ENCODE measurements at places on chromosomes 1 and 21.
A peak's percentile ranks its signal among the peaks of the same experiment; 100 is the strongest.

DNA sequence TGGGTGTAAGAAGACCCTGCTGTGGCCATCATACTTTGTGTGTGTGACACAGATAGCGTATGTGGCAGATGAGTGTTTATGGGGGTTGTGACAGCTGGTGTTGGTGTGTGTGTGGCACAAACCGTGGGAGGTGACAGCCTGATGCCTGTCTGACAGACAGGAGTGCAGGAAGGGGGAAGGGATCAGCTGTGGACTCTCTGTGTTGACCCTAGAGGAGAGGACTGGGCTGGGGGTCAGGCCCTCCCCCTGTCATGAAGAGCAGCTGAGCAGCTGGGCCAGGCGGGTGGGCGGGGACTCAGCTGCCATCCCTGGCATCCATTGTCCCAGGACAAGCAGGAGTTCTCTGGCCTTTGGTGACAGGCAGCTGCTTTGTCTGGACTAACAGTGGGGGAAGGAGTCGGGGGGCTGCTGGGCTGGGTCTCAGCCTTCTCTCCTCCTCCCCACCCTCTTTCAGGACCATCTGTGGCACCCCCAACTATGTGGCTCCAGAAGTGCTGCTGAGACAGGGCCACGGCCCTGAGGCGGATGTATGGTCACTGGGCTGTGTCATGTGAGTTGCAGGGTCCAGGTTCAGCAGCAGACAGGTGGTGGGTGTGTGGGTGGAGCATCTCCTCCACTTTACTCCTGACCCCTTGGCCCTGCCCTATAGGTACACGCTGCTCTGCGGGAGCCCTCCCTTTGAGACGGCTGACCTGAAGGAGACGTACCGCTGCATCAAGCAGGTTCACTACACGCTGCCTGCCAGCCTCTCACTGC is 2.3 kb downstream of the PLK3 start:
- DNase-seq: no peak

GRCh38 chr21:25409978-25410377 is 197.3 kb downstream of the MRPL39 start:
- no peak for DNase-seq

GRCh38 chr1:41870076-41870562 is 48.6 kb downstream of the HIVEP3 start:
- DNase-seq: no peak

GRCh38 chr1:156284757-156285156 is 632 bp downstream of the TMEM79 start:
- no peak for DNase-seq

DNA sequence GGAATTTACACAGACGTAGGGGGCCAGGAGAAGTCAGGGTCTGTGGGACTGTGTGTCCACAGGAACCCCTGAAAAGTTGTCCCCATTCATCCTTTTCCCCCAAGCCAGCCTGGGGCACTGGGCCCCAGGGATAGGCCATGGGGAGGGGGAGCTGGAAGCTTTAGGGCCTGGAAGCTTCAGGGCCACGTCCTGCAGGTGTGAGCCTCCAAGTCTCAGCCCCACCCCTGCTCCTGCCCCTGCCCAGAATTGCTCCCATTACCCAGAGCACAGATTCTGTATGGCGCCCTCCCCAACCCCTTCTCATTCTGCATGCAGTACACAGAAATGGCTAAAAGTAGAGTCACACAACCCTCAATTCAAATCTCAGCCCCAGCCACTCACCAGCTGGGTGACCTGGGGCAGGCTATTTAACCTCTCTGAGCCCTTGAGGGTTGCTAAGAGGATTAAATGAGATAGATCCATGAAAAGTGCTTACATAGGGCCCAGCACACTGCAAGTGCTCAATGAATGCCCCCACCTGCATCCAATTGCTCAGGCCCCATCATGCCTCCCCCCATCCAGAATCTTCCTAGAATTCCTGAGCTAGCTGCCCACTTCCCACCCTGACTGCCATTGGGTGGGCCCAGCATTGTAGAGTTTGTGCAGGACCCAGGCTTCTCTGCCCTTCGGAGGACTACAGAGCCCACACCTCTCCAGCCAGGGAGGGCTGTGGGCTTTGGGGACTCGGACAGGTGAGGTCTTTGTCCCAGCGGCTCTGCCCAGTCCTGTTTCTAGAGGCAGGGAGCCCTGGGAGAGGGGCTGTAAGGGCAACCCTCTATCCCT is 6.5 kb downstream of the RAP1GAP start:
- no peak for DNase-seq

DNA sequence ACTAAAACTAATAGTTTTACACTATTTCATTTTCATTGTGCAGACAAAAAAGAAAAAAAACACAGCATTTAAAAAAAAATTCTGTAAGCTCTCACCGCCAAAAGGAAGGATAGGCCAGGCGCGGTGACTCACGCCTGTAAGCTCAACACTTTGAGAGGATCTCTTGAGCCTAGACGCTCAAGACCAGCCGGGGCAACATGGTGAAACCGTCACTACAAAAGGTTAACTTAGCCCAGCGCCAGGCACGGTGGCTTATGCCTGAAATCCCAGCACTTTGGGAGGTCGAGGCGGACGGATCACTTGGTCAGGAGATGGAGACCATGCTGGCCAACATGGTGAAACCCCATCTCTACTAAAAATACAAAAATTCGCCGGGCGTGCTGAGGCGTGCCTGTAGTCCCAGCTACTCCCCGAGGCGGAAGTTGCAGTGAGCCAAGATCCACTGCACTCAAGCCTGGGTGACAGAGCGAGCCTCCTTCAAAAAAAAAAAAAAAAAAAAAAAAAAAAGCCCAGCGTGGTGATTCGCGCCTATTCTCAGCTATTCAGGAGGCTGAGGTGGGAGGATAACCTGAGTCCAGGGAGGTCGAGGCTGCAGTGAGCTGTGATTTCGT is 14.3 kb upstream of the SPEN start:
- DNase-seq: peak; percentile 57

GRCh38 chr1:89939693-89940438 is 55.0 kb upstream of the ZNF326 start:
- DNase-seq: no peak

DNA sequence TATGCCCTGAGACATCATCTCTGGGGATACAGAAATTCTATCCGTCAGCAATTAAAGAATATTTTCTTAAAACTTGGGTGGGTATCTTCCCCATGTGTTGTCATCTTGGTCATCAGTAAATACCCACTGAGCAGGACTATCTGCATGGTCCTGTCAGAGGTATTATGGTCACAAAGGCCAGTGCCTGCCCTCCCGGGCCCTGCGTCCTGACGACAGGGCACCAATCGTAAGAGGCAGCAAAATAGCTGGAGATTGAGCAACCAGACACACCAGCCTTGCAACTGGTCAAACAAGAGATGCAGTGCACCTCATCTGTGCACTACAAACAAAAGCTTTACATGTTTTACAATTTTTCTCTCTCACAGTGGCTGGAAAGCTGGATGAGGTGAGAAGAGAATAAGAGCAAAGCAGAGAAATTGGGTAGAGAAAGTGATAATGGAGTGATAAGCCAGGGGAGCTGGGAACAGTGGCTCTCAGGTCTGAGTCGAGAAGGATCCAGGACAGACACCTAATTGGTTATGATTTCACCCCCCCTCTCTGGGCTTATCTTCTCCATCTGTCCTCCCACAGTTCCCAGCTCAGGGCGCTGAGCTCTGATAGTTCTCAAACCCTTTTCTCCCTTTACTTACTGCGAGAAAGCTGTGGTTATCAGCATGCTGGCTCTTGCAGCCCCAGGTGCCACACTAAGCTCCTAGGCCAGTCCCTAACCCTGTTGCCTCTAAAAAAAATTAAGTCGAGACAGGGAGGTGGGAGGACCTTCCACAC is 8.8 kb upstream of the SRP9 start:
- no peak for DNase-seq

GRCh38 chr1:182888736-182889531 is 49.8 kb downstream of the DHX9 start:
- no peak for DNase-seq

Data from T-cell (primary cell).